Muscle of back (tissue), 13 donors: ENCODE measurements at places on chromosomes 7 and 10. TPM values are rescaled to one million over a fixed set of nuclear protein-coding genes. Genes with fewer than 3 reads are reported as not detected.
A peak's percentile ranks its signal among the peaks of the same experiment; 100 is the strongest.

DNA sequence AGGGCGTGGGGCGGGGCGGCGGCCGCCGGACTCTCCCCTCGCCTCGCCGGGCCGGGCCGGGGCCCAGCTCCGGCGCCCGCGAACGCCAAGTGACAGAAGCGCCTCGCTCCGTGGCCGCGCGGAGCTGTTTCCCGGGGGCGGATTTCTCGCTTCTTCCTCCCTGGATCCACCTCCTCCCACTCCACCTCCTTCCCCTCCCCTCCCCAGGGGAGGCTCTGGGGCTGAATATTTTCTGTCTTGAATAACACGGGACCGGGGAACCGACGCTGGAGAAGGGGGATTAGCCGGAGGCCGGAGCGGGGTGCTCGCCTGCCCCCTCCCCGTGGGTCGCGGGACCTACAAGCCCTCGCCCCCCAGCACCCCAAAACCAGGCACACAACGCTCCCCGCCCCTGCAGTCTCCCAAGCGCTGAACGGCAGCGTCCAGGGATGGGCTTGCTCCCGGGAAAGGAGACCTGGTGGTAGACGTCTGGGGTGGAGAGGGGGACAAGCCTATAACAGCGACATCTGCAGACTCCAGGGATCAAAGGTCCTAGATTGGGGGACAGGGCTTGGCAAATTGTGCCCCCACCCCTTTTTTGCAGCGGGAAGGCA, at the start of gene ARHGAP21:
Gene ARHGAP21 (minus strand): TSS at position 100 of the 593 bp plus-strand sequence. CDS start 1,988 bp downstream, outside the sequence.
- peak; percentile 83 for DNase-seq

DNA sequence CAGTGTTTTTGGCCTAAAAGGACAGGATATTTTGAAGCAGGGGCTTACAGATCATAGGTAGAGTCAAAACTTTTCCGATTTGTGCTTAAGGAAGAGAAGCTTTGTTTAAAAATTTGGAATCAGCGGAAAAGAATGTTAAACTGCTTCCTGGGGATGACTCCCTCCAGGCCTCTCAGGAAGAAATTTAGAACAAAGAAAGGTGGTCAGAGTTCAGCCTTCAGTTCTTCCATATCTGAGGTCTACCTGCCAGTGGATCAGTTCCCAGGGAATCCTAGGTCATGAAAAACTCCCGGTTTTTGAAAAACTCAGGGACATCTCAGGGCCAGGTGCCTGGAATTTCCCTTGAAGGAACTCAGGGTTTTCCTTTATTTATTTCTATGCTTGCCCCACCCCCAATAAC, 100.3 kb downstream of the MCU start:
- no peak for DNase-seq

GRCh38 chr7:1985936-1986335, 246.8 kb downstream of the MAD1L1 start:
- DNase-seq, result no peak

DNA sequence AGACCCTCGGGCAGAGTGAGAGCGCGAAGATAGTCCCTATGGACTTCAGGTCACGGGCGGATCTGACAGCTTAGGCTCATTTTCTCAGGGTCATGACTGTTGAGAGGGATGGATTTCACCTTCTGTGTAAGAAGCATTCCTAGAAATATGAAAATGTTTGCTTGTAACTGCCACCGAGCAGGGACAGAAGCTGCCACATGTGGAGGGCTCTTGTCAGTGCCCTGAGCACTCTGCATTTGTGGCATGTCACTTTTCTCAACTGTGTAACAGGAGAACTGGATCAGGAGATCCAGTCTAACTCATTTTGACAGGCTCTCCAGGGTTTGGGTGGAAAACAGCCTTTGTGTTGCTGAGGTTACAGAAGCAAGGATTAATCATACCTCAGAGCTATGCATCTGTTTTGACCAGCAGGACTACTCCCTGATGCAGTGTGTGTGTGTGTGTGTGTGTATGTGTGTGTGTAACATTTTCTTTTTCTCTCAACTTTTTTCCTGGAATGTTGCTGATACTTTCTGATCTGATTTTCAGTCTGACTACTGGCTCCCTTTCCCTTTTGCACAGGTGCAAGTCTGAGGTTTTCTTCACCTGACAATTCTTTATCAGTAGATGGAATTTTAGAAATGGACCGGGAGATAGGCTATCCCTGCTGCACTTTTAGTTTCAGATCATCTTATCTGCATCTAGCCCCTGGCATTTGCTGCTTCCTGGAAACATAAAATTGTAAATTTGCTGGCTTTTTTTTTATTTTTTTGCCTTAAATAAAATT, 183.3 kb downstream of the STK31 start:
- peak; percentile 14 for DNase-seq

GPAM gene
- 9.5 TPM for polyA plus RNA-seq

PGAM2 gene
- 209 TPM for polyA plus RNA-seq

SCART1 gene
- polyA plus RNA-seq, result 0.84 TPM

NKX2-3 gene
- 0.15 TPM for polyA plus RNA-seq

SCIN gene
- 0.28 TPM for polyA plus RNA-seq

RBP4 gene
- 2.5 TPM for polyA plus RNA-seq
